ENCODE measurements at places on chromosomes 3 and 15.
A peak's percentile ranks its signal among the peaks of the same experiment; 100 is the strongest.

- DNase-seq, result no peak
These were observed 9.1 kb downstream of the BFSP2 start for GRCh38 chr3:133408961-133409360.

DNA sequence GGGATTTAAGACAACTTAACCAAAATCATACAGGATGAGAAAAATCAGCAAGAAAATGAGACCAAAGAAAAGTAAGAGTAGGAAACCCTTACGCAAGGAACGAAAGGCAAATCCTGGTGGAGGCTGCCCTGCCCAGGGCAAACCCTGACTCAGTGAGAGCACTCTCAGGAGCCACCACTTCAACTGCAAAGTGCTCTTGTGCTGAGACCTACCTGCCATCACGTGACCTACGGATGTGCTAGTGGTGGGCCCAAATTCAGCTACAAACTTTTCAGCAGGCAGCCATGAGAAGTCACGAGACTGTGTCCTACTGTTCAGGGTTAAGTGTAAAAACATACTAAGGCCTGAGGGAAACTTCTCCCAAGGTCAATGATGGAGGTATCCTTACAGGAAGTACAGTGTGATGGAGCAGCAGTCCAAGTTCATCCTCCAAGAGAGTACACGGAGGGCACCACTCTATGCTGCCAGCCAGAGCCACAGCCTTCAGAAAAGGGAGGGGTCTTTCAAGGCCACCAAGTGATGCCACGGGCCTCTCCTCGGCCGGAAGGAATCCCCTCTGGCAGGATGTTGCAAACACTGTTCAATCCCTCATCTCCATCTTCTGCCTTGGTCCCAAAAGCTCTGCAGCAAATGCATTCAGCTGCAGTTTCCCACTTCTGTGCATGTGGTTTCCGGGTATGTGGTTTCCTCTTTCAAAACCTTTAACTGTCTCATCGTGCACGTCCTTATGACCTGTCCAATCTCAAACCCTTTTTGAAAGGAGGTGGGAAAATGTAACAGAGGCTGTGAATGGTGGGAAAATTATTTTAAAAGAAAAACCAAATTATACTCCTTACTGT, 9.5 kb downstream of the CHSY1 start:
- no peak for DNase-seq

- no peak for DNase-seq
These were observed 375.5 kb upstream of the CFAP20DC start for GRCh38 chr3:59425371-59425770.

- peak; percentile 72 for DNase-seq
These were observed at the start of gene UBE2Q2 for GRCh38 chr15:75842722-75843677. Gene UBE2Q2, plus strand, starts transcription at chr15:75843447. Its CDS starts 220 bp downstream, at chr15:75843667.

DNA sequence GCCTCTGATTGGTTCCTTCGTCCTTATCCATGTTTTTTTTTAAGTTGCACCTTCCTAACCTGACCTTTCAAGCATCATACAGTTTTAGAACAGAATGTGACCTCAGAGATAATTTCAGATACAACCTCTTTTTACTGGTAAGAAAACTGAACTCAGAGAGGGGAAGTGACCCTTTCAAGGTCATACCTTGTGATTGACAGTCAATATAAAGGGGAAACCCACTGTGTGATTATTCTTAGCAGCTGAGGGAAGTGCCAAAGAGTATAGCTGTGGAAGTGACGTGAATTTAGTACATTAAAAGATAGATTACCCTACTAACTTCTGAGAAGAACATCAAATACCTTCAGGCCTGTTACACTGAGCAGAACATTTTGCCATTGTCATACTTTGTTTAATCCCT, 319.4 kb downstream of the NEK10 start:
- DNase-seq, result no peak

DNA sequence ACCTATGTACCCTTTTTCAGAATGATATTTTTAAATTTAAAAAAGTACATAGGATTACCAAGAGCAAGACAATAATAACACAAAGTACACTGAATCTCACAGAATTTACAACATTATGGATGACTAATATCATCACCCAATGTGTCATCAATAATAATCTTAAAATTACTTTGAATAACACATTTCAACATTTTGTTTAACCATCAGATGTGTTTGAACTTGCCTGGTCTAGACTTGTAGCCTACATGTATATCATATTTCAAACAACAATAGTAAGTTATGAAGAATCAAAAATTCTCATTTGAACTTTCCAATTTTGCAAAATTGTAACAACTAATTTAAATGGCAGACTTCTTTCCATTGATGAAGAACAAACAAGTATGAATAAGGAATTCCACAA, 15.1 kb downstream of the LRRC3B start:
- no peak for DNase-seq

DNA sequence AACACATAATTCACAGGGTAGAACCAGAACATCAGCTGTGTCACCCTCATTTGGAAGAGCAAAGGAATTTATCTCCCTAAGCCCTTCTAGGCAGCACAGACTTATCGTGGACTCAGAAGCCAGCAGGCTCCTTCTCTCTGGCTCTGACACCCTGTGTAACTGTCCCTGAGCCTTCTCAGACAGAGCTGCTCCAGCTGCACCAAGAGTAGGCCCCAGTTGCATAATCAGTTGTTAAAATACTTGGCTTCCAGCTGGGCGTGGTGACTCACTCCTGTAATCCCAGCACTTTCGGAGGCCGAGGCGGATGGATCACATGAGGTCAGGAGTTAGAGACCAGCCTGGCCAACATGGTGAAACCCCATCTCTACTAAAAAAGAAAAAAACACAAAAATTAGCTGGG, 49.4 kb upstream of the ACVR2B start:
- DNase-seq, result no peak

- no peak for DNase-seq
These were observed 487.2 kb upstream of the BCHE start for GRCh38 chr3:166324401-166324800.

- DNase-seq, result no peak
These were observed 81.3 kb upstream of the ABI3BP start for GRCh38 chr3:101074518-101074917.

- DNase-seq, result no peak
These were observed 122.9 kb downstream of the AKAP13 start for GRCh38 chr15:85503151-85503799.

- peak; percentile 61 for DNase-seq
These were observed 7.9 kb upstream of the CYP11A1 start for GRCh38 chr15:74375303-74375693.

- DNase-seq, result no peak
These were observed 76.8 kb downstream of the VGLL4 start for GRCh38 chr3:11566916-11567315.

GRCh38 chr3:43869491-43869890, 178.8 kb downstream of the ABHD5 start:
- no peak for DNase-seq

DNA sequence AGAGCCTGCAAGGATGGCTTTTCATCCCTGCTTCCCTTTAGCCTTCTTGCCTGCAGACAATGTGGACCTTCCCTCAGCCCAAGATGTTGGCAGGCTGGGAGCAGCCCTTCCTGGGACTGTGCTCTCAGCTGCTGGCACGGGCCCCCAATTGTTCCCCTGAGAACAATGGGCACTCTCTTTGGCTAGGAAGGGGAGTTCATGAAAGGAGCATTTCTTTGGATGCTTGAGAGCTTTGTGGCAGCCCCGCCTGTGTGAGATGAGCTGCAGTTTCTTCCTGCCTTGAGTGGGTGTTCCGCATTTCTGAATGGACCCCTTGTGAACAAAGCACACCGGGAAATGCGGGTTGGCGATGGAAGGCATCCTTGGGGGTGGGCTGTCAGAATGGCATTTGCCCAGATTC, 35.0 kb upstream of the BSN start:
- no peak for DNase-seq

DNA sequence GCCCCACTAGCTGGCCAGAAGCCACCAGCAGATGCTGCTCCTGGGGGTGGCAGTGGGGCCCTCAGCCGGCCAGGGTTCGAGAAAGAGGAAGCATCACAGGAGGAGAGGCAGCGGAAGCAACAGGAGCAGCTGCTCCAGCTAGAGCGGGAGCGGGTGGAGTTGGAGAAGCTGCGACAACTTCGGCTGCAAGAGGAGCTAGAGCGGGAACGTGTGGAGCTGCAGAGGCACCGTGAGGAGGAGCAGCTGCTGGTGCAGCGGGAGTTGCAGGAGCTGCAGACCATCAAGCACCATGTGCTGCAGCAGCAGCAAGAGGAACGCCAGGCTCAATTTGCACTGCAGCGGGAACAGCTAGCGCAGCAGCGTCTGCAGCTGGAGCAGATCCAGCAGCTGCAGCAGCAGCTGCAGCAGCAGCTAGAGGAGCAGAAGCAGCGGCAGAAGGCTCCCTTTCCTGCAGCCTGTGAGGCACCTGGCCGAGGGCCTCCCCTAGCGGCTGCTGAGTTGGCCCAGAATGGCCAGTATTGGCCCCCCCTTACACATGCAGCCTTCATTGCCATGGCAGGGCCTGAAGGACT, 17.5 kb upstream of the APEH start:
- no peak for DNase-seq

DNA sequence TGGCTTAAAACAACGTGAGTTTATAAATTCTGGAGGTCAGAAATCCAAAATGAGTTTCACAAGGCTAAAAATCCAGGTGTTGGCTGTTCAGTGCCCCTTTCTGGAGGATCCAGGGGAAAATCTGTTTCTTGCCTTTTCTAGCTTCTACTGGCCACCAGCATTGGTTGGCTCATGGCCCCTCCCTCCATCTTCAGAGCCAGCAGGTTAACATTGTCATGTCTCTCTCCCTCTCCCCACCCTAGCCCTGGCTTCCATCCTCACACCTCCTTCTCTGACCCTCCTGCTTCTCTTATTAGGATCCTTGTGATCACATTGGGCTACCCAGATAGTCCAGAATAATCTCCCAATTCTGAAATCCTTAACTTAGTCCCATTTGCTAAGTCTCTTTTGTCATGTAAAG, 32.9 kb upstream of the MGLL start:
- DNase-seq, result no peak

DNA sequence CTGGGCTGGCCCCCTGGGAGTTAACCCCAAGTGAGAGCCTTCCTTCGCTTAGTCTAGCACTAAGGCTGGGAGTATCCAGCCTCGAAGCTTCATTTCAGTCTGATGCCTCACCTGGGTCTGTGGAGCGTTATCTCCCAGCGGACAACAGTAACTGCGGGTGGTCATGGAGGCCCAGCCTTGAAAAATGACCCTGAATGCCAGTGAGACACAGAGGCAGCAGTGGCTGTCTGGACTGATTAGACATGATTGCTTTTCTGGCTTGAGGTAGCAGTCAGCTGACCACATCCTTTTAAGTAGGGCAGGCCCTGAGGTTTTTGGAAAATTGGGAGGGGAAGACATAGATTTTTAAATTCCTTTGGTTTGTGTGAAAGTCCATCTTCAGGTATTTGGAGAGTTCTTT, 28.2 kb upstream of the TRIM59 start:
- DNase-seq, result no peak

DNA sequence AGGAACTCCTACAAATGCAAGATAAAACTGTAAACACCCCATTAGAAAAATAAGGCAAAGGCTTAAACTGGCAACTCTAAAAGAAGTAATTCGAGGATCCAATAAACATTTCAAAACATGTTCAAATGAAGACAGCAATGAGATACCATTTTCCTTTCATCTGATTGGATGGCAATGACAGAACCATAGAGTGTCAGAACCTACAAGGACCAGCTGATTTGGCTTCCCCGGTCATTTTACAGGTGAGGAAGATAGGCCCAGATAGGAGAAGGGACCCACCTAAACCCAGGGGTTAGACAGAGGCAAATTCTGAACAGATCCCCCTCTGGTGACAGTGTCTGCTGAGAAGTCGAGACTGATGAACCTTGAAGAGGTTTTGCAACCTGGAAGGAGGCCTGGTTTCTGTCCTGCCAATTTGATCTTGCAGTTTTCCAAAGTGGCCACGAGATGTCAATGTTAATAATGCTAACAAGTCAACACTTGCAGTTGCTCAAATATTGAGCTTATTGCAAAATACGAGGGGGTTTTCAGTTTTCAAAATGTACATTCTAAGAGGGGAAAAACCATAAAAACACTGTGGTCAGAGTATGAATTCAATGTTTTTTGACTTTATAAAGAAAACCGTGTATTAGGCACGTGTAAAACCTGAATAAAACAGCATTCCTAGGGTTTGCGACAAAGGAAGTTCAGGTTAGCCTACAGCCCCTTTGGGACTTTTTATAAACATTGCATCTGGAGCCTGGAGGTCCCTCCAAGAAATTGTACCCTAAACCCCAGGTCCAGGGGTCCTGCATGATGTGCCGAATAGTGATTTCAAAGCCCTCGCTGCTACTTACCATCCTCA, 21.5 kb downstream of the CFAP161 start:
- DNase-seq, result peak; percentile 46

GRCh38 chr3:143650120-143650519, 198.1 kb downstream of the SLC9A9 start:
- DNase-seq, result peak; percentile 81

DNA sequence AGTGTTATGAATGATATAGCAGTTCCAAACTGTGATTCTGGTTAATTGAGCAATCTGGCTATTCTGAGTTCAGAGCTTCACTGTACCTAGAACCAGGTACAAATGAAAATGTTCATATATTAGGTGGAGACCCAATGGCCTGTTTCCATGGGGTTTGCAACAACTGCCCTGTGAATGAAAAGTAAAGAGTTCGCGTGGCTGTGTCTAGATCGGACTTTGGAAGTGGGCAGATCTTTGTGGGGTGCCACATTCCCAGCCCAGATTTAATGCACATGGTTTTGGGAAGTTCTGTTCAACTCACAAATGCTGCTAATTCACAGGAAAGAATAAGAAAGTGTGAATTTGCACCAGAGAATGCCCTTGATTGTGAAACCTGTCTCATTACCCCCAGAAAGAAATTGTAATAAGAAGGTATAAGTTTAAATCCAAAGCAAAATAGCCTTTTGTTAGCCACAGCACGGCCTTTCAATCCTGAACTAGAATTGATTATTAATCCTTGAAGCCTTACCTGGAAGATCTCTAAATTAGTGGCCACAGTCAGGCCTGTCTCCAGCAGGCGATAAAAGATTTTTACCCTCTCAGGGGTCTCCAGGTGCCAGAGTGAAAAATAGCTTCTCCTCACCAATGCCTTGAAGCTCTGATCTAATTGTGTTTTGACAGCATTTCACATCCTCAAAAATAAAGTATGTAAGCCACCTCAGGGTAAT, 22.6 kb downstream of the WHAMM start:
- DNase-seq, result no peak

DNA sequence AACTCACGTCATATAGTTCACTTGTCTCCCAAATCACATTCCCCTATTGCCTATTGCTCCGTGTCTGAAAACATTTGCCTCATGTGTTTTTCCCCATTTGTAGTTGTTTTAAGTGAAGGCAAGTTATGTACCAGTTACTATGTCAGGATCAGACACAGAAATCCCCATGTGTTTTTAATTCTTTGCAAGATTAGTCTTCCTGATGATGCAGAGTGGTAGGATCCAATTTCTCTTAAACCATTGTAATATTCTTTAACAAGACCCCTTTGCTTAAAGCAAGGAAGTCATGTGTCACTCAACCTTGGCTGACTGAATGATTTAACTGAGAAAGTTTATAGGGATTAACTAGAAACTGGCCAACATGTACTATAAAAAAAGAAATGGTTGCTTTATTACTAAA, 164.4 kb downstream of the OPA1 start:
- DNase-seq, result no peak

GRCh38 chr3:183884097-183884426, 618 bp downstream of the PARL start:
- no peak for DNase-seq

Measured in NCI-H526 (cell line).